Spinal cord (tissue), 10 donors: ENCODE measurements at places on chromosomes 6 and 20.

- no peak for DNase-seq
These were observed 49.9 kb downstream of the MAFB start for GRCh38 chr20:40639132-40639531.

- DNase-seq = no peak
These were observed 46.8 kb upstream of the FAM83C start for GRCh38 chr20:35339007-35339406.

DNA sequence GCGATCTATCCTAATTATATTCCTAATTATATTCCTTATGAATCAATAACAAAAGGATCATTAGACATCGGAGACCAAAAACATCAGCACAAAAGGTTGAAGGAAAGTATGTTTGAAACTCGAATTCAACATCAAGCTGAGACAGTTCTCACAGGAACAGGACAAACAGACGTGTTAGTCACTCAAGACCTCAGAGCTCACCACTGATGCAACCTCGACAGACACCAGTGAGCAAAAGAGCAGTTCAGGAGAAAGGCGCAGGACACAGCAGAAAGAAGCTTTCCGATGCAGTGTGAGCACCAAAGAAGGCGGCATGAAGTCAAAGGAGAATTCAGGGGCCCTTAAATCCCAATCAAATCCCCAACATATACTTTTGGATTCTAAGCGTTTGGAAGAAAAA, 6.3 kb upstream of the RAMACL start:
- no peak for DNase-seq

GRCh38 chr20:43904827-43905177, 9.8 kb upstream of the TOX2 start:
- no peak for DNase-seq

DNA sequence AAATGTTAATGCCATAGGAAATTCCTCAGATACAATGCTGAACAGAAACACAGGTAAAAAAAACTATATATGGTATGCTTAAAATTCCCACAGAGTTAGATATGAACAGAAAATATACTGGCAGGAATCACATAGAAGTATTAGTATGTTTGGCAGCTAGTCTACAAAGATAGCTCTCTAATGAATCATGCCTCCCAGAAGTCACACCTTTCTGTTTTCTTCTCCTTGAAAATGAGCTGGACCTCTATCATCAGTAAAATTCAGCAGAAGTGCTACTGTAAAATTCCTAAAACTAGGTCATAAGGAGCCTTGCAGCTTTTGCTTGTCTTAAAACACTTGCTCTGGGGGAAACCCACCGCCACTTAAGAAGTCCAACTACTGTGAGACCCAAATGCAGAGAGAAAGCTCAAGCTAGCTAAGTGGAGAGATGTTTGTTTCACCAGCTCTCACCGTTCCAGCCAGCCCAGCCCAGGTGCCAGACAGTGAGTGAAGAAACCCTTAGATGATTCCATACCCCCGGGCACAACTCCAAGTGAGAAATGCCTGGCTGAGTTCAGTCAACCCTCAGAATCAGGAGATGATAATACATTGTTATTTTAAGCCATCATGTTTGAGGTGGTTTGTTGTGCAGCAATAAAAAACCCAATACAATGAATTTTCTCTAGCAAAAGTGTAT, 43.0 kb downstream of the TSPYL4 start:
- DNase-seq = no peak

DNA sequence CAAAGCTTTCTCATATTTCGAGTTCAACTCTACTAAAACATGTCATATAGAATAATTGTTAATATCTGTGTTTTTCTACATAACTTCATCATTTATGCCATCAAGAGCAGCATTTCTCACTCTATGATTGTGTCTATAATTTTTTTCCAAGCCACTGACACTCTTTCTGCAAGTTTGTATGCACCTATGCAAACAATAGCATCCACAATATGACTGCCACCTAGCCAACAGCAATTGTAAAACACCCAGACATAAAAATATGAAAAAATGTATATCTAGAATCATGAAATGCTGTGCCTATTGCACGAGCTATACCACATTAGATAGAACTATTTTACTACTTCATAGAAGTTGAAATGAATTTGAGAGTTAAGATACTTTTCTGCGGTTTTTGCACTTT, 286.5 kb upstream of the MARCKS start:
- DNase-seq = no peak

GRCh38 chr20:64261138-64261537, 5.6 kb downstream of the PCMTD2 start:
- no peak for DNase-seq

DNA sequence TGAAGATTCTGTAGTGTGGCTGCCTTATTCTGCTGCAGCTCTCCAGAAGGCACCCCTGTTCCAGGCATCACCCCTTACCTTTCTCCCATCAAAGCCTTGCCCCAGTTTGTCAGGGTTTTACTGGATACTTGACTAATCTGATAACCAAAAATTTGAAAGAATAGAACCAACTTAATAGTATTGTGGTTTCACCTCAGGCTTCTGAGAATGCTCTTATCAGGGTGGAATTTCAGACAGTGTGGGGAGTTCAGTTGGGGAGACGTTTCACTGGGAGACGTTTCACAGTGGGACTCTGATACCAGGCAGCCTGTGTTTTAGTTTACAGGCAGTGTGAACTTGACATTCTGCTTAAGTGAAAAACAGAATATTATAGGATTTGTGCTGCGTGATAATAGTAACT, 50.5 kb downstream of the SCAND1 start:
- DNase-seq = no peak

- no peak for DNase-seq
These were observed 41.1 kb downstream of the CNKSR3 start for GRCh38 chr6:154469306-154469935.

- DNase-seq = no peak
These were observed 58.4 kb upstream of the IER3 start for GRCh38 chr6:30802731-30803130.

GRCh38 chr6:107819964-107820337, 4.2 kb downstream of the SCML4 start:
- no peak for DNase-seq

- no peak for DNase-seq
These were observed 121.2 kb downstream of the PXDC1 start for GRCh38 chr6:3630258-3630835.

DNA sequence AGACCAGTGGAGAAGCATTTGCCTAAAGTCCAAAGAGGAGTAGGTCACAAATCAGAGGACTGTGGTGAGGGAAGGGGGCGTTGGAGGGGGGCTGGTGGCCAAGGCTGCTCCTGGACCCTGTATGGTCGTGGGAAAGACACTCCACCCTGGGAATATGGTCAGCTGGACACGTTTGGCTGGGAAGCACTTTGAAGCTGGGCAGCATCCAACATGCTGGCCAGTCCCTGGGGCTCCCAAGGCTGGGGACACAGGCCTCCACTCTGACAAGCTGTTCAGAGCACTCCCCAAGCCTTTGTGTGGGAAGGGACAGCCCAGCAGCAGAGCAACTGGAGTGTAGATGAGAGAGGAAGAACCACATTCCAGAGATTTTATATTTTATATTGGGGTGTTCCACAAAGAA, 203.2 kb downstream of the ANKRD60 start:
- no peak for DNase-seq

- peak; percentile 69 for DNase-seq
These were observed at the start of gene PCSK2 for GRCh38 chr20:17226410-17227218. Gene PCSK2, plus strand, starts transcription at chr20:17227040. Its CDS starts 266 bp downstream, at chr20:17227306.

DNA sequence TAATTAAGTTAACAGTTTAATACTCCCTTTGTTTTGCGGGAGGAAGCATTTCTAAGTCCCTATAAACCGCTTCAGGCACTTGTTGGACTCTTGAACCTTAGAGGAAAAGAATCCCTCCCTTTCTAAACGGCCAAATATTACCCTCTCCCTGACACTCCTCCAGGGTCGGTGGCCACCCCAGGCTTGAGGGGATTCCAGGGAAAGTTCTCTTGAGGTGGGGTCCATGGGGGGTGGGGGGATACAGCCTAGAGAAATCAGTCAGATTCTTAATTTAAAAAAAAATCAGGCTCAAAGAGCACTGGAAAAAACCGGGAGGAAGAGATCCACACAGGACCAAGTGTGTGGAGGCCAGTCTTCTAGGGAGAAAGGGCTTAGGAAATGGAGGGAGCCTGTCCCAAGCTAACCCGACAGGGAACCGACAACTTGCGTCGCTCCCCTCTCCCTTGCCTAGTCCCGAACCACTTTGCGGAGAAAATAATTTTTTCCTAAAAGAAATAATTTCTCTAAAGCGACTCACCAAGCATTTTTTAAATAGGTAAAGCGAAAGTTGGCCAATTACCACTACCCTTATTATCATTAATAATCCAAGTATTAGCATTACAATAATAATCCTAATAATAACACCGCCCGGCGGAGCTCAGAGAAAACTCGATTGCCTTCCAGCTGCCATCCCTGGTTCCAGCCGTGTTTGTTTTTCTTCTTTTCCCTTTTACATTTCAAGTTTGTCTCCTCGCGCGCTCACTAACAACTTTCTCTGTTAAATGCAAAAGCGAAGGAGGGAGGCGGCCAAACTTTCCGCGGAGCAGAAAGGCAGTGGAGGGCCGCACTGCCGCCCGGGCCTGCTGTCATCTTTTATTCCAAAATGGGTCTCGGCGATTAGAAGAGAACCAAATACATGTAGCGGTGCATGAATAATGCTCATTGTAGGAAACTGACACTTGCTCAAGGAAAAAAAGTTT, 4.8 kb downstream of the NR2E1 start:
- no peak for DNase-seq

GRCh38 chr6:25485821-25486534, 166.0 kb upstream of the SCGN start:
- peak; percentile 94 for DNase-seq

DNA sequence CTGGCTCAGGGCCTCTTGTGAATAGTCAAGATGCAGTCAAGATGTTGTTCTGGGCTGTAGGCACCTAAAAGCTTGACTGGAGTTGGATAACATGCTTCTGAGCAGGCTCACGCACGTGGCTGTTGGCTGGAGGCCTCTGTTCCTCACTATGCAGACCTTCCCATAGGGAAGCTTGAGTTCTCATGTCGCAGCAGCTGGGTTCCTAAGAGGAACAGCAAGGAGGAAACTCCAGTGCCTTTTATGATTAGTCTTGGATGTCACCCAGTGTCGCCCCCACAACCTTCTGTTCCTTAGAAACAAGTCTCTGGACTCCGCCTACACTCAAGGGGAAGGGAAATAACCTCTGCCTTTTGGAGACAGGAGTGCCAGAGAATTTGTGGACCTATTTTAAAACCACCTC, 210.7 kb downstream of the BCAS1 start:
- DNase-seq = no peak

DNA sequence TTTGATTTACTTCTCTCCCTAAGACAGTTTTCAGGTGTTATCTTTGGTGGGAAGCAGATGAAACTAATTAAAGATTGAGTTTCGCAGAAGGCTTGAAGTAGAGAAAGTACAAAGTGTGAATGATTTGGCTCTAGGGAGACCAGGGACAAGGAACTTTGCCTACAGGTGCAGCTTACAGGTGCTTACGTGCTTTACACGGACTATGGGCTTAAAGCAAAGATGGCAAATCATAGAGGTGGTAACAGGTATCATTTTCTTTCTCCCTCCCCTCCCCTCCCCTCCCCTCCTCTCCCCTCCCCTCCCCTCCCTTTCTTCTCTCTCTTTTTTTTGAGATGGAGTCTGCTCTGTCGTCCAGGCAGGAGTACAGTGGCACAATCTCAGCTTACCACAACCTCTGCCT, 136.3 kb downstream of the SLC35B3 start:
- DNase-seq = no peak

GRCh38 chr20:18223409-18223808, 64.9 kb upstream of the ZNF133 start:
- no peak for DNase-seq

DNA sequence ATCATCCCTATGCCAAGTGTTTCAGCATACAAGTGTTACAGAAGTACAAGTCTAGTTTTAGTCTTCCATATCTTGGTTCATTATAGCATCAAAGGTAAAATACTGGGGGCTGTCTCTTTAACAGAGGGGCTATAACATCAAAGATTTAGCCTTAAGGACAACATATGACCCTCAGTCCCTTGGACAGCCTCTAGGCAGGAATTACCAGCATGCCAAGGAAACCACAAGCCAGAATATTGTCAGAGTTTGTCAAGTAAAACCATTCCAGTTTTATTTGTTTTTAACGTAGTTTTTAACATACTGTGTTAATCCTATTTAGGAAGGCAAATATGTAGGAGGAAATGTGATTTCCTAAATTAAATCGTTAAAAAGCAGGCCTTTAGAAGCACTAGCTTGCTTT, 18.6 kb downstream of the ZKSCAN8 start:
- DNase-seq = no peak

- DNase-seq = no peak
These were observed 11.0 kb downstream of the GSTA2 start for GRCh38 chr6:52752310-52752709.

- DNase-seq = no peak
These were observed 321.2 kb downstream of the GJA1 start for GRCh38 chr6:121756666-121757065.

DNA sequence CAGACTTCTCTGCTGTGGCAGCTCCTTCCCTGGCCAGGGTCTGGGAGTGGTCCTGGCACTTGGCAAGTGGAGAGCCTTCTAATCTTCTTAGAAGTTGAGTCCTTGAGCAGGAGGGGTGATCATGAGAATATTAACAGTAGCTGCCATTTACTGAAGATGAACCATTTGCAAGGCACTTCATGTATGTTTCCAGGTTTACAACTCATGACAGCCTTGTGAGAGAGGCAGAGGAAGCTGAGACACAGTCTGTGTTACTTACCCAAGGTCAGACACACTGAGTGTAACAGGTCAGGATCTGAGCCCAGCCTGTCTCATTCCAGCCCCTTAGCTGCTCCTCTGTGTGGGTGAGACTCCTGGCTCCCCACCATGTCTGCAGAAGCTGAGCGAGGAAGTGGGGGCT, 45.5 kb upstream of the SRF start:
- no peak for DNase-seq

GRCh38 chr6:6614983-6615349, 26.4 kb downstream of the LY86 start:
- no peak for DNase-seq

- DNase-seq = no peak
These were observed 6.7 kb downstream of the TEAD3 start for GRCh38 chr6:35489995-35490791.

DNA sequence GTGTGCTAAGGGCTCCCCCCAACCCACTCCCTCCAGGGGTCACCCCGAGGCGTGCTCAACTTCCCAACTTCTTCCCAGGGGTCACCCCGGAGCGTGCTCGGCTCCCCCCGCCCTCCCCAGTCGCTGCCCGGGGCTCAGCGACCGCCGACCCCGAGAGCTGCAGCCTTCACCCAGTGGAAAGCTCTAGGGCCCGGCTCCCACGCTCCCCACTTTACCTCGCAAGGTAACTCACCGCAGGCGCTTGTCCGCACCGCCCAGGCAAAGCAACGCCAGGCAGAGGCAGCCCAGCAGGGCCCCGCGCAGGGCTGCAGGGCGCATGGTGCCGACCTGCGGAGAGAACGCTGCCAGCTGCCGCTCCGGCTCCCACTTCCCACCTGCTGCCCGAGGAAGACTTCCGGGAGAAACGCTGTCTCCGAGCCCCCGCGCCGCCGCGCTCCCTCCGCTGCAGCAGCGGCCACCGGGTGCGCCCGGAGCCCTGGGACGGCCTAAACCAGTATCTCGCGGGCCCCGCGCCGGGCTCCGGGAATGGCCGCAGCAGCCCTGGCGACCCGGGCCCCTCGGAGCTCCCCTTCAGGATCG, 396 bp downstream of the RNASET2 start:
- DNase-seq = no peak

- DNase-seq = no peak
These were observed 212.7 kb downstream of the COL12A1 start for GRCh38 chr6:74993136-74993535.
